ENCODE measurements at places on chromosomes 1 and 21.

DNA sequence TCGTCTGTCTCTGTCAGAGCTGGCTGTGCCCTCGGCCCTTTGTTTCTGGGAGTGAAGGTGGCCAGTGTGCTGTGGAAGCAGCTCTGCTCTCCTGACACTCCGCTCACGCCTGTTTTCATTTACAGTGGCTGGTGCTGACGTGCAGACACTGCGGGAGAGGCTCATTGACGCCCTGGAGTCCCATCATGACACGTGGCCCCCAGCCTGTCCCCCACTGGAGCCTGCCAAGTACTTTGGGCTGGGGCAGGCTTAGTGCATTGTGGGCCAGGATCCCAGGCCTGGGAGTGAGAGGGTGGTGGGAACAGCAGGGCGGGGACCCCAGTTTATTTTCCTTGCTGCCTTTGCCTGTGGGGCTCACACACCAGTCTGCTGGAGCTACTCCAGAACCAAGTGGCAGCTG is 21.1 kb downstream of the QSOX1 start:
- H3K27me3 ChIP-seq: no peaks in the 10 kb centered on the region
- peaks cover 21% of the 10 kb centered on the region for H3K4me1 ChIP-seq
- DNase-seq: no peak
- H3K27ac ChIP-seq: no peak overlapping the region
- peaks cover 13% of the 10 kb centered on the region for H3K36me3 ChIP-seq

DNA sequence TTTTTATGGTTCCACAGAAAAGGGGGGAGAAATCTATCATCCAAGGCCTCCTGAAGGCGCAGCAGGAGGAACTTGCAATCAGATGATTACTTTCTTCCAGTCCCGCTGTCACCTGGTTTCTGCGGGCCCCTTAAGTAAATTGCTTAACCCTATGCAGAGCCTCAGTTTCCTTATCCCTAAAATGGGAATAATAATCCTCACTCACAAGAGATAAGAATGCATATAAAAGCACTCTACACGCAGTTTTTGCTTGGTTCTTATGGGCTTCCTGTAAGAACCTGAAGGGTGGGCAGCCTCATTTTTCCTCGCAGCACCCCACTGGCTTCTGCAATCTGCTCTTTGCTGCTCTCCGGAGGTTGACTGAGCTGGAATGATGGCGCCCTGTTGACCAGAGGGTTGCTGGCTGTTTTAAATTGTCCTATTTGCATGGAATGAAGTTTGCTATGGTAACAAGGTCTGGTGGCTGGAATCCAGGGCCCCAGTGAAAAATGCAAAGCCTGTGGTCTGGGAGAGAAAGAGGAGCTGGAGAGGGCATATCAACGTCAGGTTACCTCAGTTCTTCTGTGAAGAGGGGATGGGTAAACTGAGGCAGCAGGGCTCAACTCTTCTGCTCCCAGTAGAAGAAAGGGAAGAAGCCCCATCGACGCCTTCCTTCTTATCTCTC is 1.0 kb upstream of the KAZN start:
- no peak overlapping the region for H3K4me3 ChIP-seq
- H3K4me1 ChIP-seq: peaks cover 21% of the 10 kb centered on the region
- DNase-seq: peak; percentile 39
- no peak overlapping the region for H3K27ac ChIP-seq
- H3K27me3 ChIP-seq: no peaks in the 10 kb centered on the region
- no peaks in the 10 kb centered on the region for H3K36me3 ChIP-seq

GRCh38 chr1:167503626-167504466 is 14.5 kb downstream of the CD247 start:
- peaks cover 5% of the 10 kb centered on the region for H3K4me1 ChIP-seq
- H3K27ac ChIP-seq: no peak overlapping the region
- no peaks in the 10 kb centered on the region for H3K36me3 ChIP-seq
- H3K27me3 ChIP-seq: no peaks in the 10 kb centered on the region
- DNase-seq: no peak

DNA sequence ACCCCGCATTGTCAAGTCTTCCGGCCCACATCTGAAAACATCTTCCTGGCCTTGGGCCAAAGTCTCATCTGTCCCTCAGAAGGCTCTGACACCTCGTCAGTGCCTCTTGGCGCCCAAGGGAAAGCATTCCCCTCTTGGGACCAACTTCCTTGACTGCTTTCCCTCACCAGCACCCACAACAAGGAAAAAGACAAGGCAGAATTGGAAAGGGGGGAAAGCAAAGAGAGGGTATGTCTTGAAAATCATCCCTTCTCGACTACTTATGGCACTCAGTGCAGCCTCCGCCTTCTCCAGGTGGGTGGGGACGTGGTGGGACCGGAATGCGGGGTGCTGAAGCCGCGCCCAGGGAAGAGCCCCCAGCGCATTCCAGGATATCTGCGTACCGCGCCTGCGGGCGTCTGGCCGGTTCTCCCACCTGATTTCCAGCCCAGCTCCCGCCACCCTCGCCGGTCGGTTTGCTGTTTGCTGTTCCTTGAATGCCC is 554 bp upstream of the SLC39A1 start:
- H3K27me3 ChIP-seq: no peaks in the 10 kb centered on the region
- peak overlapping the region; percentile 79 for H3K4me3 ChIP-seq
- peaks cover 36% of the 10 kb centered on the region for H3K4me1 ChIP-seq
- peaks cover 18% of the 10 kb centered on the region for H3K36me3 ChIP-seq

DNA sequence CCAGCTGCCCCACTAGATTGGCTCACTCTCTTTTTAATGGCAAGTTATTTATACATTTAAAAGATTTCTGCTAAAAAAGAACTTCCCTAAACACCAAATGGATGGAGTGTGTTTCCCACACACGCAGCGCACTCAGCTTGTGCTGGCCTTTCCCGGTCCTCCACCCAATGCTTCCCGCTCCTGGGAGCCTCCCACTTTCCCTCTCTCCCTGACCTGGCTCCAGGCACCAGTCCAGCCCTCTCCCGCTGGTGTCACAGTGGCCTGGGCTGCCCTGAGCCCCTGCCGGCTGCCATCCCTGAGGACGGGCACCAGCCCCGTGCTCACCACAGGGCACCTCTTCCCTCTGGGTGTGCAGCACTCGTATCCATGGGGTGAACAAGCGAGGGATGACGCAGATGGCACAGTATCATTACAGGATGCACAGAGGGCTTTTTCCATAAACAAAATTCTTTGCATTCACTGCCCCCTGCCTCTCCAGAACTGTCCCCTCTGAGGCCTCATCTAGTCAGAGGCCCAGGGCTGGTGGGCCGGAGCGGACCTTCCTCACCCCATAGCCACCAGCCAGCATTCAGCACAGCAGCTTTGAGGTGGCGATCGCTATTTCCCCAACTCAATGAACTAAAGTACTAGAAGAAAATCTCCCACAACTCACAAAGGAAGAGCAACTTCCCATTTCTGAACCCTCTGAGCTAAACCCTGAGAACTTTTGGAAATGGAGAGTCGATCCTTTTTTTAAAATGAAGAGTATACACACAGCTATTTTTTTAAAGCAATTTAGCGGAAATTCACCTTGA is 68.5 kb downstream of the SLC37A1 start:
- H3K27me3 ChIP-seq: no peaks in the 10 kb centered on the region
- no peak overlapping the region for H3K27ac ChIP-seq
- H3K36me3 ChIP-seq: peaks cover 33% of the 10 kb centered on the region
- no peak for DNase-seq

DNA sequence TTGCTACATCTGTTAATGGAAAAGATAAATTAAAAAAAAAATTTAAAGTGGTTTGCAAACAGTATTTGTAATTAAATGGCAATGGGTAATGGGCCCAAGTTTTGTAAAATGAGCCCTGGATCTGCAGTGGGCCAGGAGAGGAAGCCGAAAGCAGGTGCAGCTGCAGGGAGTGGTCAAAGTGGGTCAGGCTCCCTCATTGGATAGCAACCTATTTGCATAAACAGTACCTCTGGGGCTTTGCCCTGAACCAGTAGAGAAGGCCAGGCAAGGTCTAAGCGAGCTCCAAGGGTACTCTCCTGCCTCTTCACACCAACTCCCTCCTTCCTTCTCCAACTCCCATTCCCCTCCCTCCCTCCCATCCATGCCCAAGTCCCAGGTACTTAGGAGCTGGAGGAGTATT is 138.9 kb downstream of the HMGB4 start:
- no peaks in the 10 kb centered on the region for H3K36me3 ChIP-seq
- DNase-seq: no peak
- H3K27ac ChIP-seq: no peak overlapping the region
- no peak overlapping the region for H3K4me3 ChIP-seq

DNA sequence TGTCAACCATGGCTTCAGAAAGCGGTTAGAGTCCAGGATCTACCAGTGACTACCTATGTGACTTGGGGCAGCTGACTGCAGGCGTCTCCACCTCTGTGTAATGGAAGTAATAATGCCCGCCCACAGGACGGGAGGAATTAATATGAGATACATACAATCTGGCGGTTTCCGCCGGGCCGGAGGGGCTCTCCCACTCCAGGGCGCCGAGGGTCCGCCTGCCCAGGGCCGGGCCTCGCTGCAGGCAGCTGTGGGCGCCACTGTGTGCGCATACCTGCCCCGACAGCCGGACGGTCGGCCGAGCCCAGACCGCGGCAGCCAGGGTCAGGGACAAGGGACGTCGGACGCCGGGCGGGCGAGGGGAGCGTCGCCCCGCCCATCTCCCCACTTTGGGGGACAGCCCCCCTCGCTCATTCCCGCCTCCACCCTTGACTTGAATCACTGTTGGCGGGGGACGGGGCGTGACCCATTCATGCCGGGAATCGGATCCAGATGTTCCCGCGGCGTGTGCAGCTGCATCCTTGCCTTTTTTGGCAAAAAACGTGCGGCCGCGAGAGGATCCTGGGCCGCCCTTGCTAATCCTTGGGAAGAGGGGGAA is 6.0 kb upstream of the SF3A3 start:
- H3K4me3 ChIP-seq: peak overlapping the region; percentile 51
- H3K4me1 ChIP-seq: peaks cover 46% of the 10 kb centered on the region
- peak overlapping the region; percentile 57 for H3K27ac ChIP-seq
- no peaks in the 10 kb centered on the region for H3K27me3 ChIP-seq
